ENCODE measurements at places on chromosomes 3 and 15.

- DNase-seq: no peak
Observed at GRCh38 chr3:99656624-99657023, 18.2 kb downstream of the COL8A1 start.

- DNase-seq: no peak
Observed at GRCh38 chr3:175077216-175077615, 218.1 kb downstream of the NAALADL2 start.

DNA sequence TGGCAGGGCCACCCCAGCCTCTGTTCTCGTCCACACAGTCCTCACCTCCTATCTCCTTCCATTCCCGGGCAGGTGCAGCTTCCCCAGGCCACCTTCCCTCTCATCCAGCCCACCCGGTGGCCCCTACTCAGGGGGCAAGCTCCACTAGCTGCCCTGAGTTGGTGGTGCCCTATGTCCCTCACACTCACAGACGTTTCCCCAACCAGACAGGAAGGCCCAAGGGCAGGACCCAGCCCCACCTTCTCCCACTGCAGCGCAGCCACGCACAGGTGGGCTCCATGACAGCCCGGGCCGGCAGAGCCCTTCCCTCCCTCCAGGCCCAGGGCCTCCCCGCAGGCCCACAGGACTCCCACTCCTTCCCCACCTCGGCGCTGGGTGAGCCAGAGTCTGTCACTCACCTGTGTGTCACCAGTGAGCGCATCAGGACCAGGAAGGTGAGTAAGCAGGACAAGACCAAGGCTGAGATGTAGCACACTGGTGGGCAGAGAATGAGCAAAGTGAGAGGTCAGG is 11.1 kb downstream of the ISLR start:
- DNase-seq: no peak

- DNase-seq: peak; percentile 47
Observed at GRCh38 chr3:111577798-111578685, 17.1 kb downstream of the ZBED2 start.

DNA sequence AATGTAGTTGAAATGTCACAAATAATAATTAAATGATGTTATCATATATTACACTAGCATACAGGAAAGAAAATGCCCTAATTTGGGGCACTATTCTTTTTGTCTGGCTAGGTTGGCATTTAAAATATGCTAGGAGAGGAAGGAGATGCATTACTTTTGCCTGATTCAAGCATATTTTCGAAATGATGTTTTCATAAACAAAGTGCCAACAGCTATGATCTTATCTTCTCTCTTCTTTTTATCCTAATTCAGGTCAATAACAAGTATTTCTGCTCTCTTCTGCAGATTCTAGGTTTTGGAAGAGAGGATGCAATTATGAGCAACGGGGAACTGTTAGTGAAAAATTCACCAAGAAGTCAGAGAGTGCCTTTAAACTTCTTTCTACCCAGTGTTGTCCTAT is 55.8 kb upstream of the NR2F2 start:
- no peak for DNase-seq

DNA sequence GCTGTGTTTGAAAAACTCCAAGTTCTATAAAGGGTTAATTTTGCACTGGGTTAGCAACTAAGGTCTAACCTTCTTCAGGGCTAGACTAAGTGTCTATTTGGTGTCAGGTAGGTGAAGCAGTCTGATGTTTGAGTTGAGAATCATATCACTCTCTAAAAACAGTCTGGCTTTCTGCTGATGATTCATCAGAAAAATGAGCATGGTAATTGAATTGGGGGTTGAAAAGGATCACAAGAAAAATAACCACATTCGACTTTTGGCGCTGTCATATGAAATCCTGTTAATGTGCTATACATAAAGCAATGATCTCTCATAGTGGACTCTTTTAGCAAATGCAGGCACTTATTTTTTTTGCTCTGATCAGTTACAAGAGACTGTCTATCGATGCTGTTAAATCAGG is 242.2 kb upstream of the AZI2 start:
- DNase-seq: no peak

GRCh38 chr3:109213321-109213720 is 76.8 kb downstream of the C3orf85 start:
- DNase-seq: no peak

DNA sequence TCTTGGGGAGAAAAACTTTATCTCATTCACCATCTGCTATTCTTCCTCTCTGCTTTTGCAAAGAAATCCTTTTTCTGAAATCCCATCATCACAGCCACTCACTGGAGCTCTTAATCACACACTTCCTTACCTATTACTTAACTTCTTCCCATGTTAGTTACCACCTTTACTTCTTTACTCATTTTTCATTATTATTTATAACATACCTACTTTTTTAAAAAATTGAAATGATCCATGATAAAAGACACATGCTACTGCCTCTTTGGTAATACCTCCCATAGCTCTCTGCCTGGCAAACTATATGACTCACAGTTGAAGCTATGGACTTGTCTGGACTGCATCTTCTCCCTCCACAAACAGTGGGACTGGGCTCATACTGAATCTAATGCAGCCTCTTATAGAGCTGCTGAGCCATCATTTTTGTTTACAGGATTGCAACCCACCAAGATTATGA is 150.3 kb downstream of the TNIK start:
- no peak for DNase-seq

- no peak for DNase-seq
Observed at GRCh38 chr15:45121706-45122417, 7.7 kb downstream of the DUOXA2 start.

DNA sequence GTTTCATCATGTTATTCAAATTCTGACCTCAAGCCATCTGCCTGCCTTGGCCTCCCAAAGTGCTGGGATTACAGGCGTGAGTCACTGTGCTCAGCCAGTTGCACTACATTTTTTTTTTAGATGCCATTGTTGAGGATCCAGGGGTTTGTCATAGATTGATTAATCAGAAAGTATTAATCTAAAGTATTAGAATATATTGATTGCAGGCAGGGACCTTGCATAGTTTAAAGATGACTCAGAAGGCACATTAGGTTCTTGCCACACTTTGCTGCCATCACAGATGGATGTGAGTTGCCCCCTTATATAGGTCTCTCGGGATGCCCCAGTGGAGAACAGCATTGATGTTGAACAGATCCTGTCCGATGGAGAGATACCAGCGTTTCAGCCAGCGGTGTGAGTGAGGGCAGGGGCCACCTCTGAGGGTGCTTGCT is 41.1 kb downstream of the IGF1R start:
- no peak for DNase-seq

DNA sequence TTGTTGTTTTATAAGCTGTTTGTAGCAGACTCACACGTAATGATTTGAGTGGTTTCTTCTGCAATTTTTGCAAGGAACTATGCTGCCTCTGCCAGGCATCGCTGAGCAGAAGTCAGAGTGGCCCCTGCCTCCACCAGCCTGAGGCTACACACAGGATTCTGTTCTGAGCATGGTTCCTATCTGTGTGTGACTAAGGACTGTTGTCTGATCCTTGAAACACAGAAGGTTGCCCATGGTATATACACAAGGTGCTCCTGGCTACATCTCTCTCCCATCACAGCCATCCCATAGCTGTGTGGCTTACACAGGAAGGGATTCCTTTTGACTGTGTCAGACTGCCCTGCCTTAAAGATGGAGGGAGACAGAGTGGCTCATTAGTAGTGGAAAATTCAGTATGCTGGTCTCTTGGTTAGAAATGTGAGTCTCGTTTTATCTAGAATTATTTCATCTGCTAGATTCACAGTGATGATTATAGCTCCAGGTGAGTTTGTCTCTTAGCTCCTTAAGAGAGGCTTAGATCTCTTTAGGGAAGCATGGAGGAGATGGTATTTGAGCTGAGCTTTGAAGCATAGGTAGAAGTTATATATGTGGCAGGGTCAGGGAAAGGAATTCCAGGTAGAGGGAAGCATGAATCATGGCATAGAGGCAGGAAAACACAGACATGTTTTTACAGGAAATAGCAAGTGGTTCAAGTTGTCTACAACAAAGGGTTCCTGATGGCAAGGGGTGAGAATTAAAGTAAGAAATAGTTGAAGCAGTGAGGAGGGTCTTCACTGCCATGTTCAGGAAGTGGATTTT is 37.5 kb downstream of the SNAPC5 start:
- DNase-seq: no peak

DNA sequence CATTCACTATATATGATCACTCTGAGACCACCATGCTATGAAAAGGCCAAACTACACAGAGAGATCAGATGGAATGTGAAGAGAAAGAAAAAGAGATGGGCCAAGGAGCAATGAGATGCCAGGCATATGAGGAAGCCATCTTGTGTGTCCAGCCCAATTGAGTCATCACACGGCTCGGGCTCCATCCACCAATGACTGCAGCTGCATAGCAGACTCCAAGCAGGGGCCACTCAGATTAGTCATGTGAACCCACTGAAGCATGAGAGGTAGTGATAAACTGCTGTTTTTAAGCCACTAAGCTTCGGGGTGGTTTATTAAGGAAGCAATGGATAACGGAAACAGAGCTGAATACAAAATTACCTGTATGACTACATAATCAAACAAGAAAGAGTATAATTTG is 185.9 kb downstream of the SUCLG2 start:
- no peak for DNase-seq

GRCh38 chr15:34439878-34440277 is 2.3 kb upstream of the GOLGA8A start:
- DNase-seq: no peak

- DNase-seq: no peak
Observed at GRCh38 chr3:113097960-113098447, 107.2 kb downstream of the GTPBP8 start.

- no peak for DNase-seq
Observed at GRCh38 chr3:101995371-101996046, 146.2 kb downstream of the NFKBIZ start.

GRCh38 chr3:180835501-180835900 is 77.0 kb upstream of the FXR1 start:
- DNase-seq: no peak

GRCh38 chr3:127525373-127525772 is 65.2 kb downstream of the TPRA1 start:
- DNase-seq: no peak

GRCh38 chr15:89371228-89372044 is 36.8 kb upstream of the POLG start:
- DNase-seq: no peak

GRCh38 chr15:48596415-48596814 is 49.1 kb downstream of the FBN1 start:
- DNase-seq: no peak

DNA sequence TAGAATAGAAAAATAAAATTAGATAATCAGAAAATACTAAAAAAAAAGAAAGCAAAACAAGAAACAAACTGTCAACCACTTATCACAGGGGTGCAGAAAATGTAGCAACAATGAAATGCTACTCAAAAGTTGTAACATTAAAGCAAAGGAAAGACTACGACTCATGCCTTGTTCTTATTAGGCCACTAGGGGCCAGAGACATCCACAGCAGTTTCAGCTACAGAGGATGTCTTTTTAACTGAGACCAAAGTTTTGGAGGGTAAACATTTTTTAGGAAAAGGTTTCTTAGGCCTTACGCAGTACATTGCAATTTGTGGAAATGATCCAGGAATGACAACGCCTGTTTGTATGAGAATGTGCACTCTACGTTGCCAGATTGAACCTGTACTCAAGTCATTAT is 15.4 kb upstream of the CADM2 start:
- no peak for DNase-seq

DNA sequence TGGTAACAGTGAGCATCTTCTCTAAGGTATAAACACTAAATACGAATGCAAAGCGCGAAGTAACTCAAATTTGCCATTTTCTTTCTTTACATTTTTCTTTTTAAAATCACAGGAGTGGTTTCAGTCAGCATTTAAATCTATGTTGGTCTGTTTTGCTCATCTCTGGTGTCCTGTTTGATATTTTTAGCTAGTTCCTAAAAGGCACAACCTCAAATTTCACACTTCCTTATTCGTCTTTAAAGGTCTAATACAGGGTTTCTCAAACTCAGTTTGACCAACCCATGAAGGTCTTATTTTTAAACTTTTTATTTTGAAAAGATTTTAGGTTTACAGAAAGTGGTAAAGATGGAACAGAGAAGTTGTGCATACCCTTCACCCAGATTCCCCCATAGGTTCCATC is 201.1 kb downstream of the MAGI1 start:
- DNase-seq: no peak

DNA sequence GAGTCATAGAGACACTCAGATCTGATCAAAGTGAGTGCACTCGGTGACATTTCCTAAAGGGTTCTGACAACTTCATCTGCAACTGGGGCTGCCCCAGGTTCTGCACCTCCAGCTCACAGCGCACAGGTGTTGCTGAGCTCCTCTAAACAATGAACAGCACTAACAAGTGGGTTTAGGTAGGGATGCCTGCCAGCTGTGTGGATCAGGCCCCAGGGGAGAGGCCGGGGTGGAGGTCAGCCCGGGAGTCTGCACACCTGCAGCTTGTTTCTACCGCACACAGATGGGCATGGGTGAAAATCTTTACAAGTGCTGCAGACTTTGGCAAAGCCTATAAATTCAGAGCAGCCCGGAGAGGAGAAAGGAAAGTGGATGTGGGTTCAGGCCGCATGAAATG is 355 bp downstream of the FBXW12 start:
- DNase-seq: no peak

- no peak for DNase-seq
Observed at GRCh38 chr3:143098032-143098764, 21.4 kb upstream of the CHST2 start.

DNA sequence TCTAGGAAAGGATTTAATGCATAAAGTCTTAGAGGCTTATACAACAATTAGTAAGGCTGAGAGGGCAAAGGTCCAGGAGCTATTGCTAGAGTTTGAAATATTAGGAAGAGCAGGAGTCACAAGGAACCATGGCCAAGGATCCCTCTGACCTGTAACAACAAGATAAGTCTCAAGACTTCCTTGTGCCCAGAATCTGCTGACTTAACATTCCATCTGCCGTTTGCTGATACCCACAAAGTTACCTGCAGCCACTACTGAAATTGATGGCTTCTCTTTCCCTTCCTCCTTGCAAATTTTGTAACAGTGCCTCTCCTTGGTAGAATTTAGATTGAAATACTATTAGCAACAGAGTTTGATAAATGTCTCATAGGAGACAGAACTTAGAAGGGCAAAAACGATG is 4.7 kb upstream of the MYEF2 start:
- no peak for DNase-seq

DNA sequence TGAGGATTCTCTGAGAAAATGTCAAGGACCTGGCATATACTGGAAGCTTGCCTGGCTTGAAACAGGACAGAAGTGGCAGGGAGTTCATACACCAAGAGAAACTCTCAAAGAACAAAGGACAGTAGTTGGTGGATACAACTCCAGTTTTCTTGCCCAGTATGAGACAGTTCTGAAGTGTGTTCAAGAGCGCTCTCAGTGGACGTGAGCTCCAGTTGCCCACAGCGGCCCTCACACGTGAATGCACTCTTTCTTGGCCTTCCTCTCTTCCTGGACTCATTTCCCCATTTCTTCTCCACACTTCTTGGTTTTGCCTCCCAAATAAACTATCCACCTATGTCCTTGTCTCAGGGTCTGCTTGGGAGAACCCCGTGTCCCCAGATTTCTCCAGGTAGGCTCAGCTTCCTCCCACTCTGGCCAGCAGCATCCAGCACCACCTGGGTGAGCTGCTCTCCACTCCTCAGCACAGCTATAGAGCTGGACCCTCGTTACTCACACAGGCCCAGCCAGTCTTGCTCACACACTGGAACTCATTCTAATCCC is 54.5 kb downstream of the DCLK3 start:
- no peak for DNase-seq

GRCh38 chr15:101057841-101058407 is 138.8 kb downstream of the LRRK1 start:
- DNase-seq: no peak
